ENCODE measurements at places on chromosomes 5 and 9.

DNA sequence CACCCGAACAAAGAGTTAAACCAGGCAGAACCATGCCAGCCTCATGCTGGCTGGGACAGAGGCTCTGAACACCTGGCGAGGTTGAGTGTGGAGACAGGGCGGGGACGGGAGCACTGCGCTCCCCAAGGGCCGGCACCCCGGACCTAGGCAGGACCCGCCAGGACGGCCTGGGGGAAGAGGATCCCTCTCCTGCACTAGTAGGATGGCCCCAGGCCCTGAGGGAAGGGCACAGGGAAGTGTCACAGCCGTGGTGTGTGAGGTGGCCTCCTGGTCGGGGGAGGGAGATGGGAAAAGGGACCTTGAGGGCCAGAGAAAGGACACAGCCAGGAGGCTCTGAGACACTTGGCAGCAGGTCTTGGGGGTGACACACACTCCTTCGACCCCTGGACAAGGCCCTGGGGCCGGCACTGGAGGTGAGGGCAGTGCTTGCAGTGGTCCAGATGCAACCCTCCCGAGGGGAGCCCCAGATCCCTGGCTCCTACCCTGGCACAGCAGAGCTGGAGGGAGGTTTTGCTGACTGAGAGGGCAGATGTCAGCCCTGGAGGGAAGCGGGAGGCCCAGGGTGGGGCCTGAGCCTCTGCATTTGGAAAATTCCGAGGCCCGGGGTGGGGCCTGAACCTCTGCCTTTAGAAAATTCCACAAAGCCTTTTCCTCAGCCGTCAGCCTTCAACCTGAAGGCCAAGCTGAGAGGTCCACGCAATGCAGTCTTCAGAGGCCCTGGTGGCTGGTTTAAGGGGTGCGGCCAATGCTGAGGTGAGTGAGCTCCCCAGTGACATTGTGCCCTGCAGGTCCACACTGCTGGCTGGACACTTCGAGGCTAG, 24.8 kb upstream of the TERT start:
- no peak for DNase-seq

DNA sequence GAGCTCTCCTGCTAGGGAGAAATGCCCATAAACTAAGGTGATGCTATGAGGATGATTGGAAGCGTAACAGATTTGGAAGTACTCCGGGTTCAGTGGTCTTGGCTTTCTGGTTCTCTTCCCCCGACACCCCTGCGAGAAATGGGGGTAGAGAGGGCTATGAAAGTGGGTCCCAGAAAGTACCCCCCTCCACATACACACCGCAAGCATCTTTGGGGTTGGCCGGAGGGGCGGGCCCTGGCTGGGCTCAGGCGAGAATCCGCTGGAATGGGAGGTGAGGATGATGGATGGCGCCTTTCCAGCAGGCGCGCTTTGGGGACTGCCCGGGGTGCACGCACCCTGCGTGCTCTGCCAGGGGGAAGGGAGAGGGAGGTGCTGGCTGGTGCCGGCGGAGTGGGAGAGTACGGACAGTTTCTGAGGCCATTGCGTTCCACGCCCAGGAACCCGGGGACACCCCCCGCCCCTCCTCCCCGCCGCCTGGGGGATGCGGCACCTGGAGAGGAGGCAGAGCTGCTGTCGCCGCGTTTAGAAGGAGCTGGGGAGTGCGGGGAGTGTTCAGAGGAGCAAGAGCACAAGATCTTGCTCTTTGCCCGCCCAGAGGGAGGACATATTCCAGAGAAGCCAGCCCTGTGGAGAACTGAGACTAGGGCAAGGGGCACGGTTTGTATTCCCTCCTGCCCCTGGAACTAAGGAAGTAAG, 1.9 kb downstream of the PCSK5 start:
- peak; percentile 8 for DNase-seq

- DNase-seq: no peak
These were observed 18.1 kb downstream of the PITX1 start for GRCh38 chr5:135015942-135016341.

DNA sequence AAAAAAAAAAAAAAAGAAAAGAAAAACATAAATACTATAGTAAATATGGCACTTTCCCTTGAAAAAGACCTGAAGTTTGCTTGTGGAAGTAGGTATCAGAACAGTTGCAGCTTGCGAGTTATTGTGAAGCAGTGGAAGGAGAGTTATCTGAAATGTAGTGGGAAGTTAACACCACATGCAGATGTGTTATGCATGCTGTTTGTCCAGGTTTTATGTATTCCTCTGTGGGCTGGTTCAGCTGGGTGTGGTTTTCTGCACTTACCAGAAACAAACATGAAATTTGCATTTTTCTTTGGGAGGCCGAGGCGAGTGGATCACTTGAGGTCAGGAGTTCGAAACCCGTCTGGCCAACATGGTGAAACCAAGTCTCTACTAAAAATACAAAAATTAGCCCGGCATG, 42.1 kb upstream of the CTNNA1 start:
- no peak for DNase-seq

- no peak for DNase-seq
These were observed 101.7 kb downstream of the CDH18 start for GRCh38 chr5:19886123-19886917.

- DNase-seq: no peak
These were observed 27.7 kb upstream of the MYO10 start for GRCh38 chr5:16963821-16964220.

DNA sequence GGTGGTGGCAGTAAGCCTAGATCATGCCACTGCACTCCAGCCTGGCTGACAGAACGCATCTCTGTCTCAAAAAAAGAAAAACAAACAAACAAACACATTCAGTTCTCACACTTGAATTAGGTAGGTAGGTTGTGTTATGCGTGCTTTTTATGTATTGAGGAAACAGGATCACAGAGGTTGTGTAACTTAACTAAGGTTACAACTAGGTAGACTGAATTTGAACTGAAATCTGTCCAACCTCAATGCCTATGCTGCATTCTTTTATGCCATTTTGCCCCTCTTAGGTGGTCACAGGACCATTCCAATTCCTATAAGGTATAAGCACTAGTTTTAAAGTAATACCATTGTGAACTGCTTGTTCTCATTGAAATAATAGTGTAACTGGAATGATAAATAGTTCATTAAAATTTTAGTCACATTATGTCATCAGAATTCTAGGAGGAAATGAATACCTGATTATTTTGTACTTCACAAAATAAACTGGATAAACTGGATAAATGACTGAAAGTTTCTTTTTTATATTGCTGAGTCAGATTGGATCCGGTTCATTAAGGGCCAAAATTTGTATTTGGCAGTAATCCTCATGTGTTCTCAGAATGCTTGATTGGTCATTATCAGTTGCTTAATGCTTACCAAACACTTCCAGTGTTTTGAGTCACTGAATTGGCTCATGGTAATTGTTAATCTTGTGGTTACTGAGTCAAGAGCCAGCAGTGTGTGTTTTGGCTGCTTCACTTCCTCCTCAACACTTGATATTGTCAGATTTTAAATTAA, 7.1 kb downstream of the UBAP1 start:
- peak; percentile 53 for DNase-seq

GRCh38 chr5:74631081-74631953, 9.2 kb downstream of the ENC1 start:
- DNase-seq: peak; percentile 48

DNA sequence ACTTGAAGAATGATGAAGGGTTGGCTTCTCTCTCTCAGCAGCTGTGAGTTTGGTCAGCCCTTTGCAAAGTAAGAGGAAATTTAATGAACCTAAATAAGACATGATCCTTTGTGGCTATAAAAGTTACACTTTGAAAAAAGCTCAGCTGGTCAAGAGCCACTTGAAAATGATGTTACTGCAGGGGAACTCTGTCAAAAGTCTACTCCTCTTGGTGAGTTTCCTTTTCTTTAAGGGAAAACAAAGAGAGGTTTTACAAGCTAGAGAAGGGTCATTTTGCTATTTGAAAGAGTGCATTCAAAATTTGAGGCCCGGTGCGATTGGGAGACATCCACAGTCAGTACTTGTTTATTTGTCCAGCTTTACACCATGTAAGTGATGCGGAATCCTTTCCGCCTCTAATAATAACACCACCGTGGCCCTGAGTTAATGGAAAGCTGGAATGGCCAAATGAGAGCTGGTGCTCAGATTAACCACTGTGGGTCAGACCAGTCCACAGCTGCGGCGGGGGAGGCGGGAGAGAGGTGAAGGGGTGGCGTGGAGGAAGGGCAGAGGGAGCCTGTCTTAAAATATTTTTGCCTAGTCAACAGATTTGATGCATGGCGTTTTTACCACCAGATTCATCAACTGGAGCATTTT, 404.0 kb downstream of the TLE4 start:
- no peak for DNase-seq

DNA sequence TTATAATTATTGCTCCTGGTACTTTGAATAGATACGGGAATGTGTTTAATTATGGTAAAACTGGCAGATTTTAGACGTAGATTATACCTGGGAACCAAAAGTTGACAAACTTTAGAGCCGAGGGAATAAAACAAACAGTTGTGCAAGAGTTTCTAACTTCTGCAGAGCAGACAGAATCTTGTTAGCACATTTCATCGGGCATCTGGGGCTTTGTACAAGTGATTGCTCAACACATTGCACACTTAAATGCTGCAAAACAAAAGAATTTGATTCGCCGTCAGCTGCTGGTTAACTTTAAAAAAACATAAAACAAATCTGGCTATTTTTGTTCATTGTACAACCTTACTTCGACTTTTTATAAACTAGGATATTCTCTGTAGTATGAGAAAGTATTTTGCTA, 398.1 kb downstream of the MAN2A1 start:
- no peak for DNase-seq

- no peak for DNase-seq
These were observed 17.9 kb upstream of the RAB14 start for GRCh38 chr9:121219530-121219929.

DNA sequence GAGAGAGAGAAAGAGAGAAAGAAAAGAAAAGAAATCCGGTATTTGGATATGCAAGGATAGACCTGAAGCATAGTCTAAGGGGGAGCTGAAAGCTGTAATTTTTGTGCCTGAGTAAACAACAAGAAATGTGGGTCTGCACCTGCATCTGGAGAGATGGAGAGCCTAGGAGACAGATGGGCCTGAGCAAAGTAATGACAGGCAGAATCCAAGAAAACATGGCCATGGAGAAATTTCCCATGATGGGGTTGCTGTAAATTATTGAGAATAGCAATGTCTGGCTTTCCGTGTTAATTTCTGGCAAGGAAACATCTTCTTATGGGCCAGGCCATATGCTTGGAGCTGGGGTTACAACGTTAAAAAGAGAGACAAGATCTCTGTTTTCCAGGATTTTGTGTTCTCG, 40.2 kb downstream of the YIPF5 start:
- DNase-seq: no peak

DNA sequence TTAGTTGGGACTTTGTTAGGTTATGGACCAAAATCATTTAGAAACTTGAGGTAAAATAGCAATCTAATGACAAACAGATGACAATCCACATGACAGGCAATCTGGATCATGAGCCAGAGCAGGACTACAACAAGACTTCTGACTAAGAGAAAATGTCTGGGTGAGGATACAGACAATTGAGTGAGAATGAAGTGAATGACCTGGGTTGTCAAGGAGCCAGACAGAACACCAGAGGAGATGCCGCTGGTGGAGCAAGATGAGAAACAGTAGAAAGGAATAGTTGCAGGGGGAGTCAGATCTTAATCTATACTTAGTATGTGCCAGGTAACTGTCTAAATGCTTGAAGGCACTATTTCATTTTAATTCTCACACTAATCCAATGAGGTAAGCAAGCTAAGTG, 277.8 kb downstream of the PRELID2 start:
- no peak for DNase-seq

DNA sequence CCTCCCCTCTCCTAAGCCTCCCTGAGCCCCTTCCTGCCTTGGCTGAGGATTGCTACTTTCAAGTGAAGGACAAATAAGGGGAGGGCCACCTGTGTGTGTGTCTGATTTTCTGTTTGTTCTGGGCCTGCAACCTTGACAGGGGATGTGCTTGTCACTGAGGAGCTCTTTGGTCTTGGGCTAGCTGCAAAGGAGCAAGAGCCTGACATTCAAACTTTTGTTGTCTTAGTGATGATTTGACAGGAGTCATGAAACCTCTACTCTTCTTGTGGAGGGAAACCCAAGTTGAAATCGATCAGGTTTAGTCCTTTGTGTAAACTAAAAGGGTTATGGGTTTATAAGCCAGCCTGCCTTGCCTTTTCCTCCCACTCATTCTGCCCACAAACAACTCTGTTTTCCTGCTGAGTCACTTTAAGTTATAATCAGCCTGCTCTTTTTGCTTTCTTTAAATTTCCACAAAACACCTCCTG, 16.9 kb downstream of the CLTA start:
- DNase-seq: no peak

- DNase-seq: no peak
These were observed 134.0 kb downstream of the RXRA start for GRCh38 chr9:134460206-134460605.

- no peak for DNase-seq
These were observed 149.2 kb downstream of the GNA14 start for GRCh38 chr9:77498891-77499290.
